ENCODE measurements at places on chromosomes 16 and 17. TPM values are rescaled to one million over a fixed set of nuclear protein-coding genes. Genes with fewer than 3 reads are reported as not detected.

The CCL13 gene
- polyA plus RNA-seq, result not detected

The CIBAR2 gene
- 0.17 TPM for polyA plus RNA-seq

The USP43 gene
- not detected for polyA plus RNA-seq

The CCL2 gene
- polyA plus RNA-seq, result not detected

DNA sequence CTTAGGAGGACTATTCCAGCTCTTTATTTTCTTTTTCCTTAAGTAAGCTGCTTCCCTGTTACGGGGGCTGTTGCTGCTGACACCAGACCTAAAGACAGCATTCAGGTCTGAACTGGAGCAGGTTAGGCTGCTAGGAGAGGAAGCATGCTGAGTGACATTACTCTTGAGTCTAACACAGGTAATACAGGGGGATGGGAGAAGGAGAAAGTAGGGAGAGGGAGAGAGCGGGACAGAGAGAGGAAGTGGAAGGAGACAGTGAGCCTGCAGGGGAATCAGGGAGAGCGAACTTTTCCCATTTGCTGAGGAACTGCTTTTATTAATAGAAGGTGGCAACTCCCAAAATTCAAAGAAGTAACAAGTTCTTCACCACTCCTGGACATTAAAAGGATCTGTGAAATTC, 130.9 kb downstream of the PARN start:
- DNase-seq, result no peak
- no peaks in the 10 kb centered on the region for H3K27me3 ChIP-seq
- no peak overlapping the region for H3K4me3 ChIP-seq
- 0 out of 2 replicates have a peak, but pooled peaks cover 4% of the 10 kb centered on the region for H3K36me3 ChIP-seq
- peaks cover 56% of the 10 kb centered on the region for H3K4me1 ChIP-seq
- H3K27ac ChIP-seq, result no peak overlapping the region

GRCh38 chr16:49081554-49081953, 200.1 kb downstream of the CBLN1 start:
- no peak overlapping the region for H3K27ac ChIP-seq
- no peaks in the 10 kb centered on the region for H3K27me3 ChIP-seq

GRCh38 chr17:38352245-38353085, 821 bp downstream of the SOCS7 start:
- H3K4me1 ChIP-seq, result peaks cover 4% of the 10 kb centered on the region
- DNase-seq, result no peak
- H3K4me3 ChIP-seq, result peak overlapping the region; percentile 75
- no peaks in the 10 kb centered on the region for H3K36me3 ChIP-seq
- H3K27ac ChIP-seq, result no peak overlapping the region

DNA sequence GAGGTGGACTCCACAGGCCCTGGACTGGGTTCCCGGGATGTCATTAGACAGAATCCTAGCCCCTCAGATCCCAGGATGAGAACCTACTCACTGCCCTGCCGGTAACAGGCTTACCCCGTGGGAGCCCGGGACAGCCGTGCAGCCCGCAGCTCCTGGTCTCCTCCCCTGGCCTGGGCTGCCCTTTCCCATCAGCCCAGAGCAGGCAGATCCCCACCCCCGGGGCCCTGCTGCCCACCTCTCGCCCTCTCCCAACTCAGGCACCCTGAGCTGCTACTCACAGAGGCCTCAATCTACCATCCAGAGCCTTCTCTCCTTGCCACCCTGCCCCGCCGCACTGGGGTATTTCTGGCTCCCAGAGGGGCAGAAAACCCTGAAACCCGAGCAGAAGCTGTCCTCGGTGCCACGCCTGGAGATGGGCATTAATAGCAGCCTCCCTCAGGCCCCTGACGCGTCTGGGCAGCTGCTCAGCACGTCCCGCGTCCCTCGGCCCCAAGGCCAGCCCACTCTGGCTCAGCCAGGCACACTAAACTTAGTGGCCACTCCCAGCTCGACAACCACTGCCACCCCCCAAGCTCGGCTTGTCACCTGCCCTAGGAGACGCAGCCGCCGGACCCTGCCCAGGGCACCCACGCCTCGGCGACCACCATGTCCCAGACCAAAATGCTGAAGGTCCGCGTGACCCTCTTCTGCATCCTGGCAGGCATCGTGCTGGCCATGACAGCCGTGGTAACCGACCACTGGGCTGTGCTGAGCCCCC, at the start of gene CACNG1:
Gene CACNG1, plus strand, starts transcription at position 539 of the 757 bp plus-strand sequence. Its CDS starts 107 bp downstream, at position 646.
- no peaks in the 10 kb centered on the region for H3K4me1 ChIP-seq
- no peak for DNase-seq
- no peak within 1 kb of the TSS for H3K4me3 ChIP-seq
- H3K27ac ChIP-seq, result no peak within 1 kb of the TSS

DNA sequence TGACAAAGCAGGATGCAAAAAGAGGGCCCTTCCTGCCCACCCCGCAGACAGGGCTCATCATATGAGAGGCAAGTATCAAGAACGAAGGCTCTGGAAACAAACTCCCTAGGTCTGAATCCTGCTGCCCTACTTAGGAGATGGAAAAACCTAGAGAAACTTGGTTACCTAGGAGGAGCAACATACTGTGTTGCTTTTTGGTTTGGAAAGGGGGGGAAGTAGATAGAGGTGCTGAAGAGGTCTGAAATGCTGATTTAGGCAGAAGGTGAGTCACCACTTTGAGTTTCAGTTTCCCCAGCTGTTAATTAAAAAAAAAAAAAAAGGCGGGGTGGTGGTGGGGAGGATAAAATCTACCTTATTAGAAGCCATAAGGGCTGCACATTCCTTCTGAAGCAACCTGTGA, 1.5 kb downstream of the N4BP1 start:
- H3K4me3 ChIP-seq, result peak overlapping the region; percentile 90
- no peaks in the 10 kb centered on the region for H3K36me3 ChIP-seq
- peak overlapping the region; percentile 97 for H3K27ac ChIP-seq
- H3K27me3 ChIP-seq, result no peaks in the 10 kb centered on the region

DNA sequence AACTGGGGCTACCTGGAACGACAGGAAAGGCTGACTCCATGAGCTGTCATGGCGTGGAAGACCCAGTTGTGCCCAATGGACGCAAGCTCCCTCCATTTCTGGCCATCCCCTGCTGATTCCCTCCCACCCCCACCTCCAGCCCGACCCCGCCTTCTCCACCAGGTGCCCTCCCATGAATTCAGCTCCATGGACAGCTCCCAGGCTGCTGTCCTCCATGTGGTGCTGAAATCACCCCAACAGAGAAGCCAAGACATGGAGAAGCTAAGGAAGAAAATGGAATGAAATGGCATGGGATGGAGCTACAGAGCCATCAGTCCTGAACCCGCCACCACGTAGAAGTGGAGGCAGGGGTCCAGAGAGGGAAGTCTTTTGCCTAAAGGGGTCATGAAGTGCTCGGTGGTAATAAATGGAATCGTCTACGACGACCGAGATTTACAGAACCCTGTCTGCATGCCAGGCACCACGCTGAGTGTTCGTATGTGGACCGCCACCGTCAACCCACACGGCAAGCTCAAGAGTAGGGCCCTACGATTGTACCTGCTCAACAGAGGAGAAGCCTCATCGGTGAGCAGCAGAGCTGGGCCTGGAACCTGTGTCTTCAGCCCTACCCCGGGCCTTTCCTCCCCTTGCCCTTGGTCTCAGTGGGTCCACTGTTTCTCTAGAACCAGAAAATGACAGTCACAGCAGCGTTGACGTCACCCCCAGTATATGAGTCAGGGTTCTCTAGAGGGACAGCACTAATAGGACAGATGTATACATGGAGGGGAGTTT, 9.3 kb upstream of the ZC3H18 start:
- H3K27me3 ChIP-seq, result no peaks in the 10 kb centered on the region
- H3K27ac ChIP-seq, result no peak overlapping the region
- DNase-seq, result no peak
- no peak overlapping the region for H3K4me3 ChIP-seq
- no peaks in the 10 kb centered on the region for H3K36me3 ChIP-seq

DNA sequence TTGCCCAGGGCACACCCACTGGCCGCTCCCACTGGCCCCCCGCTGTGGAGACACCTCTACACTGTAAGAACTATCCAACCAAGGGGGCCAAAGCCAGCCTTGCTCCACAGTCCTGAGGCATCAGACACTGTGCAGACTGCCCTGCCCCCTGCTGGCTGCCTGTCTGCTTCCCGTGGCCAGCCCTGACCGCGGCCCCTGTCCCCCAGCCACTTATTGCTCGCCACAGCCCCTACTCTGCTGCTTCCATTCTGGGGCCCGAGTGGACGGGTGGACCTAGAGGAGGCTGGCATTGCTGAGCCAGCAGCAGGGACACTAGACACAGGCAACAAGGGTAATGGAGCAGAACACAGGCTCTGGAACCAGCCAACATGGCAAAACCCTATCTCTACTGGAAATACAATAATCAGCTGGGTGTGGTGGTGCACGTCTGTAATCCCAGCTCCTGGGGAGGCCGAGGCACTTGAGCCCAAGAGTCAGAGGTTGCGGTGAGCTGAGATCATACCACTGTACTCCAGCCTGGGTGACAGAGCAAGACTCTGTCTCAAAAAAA, 19.7 kb upstream of the LRRC37A3 start:
- H3K4me1 ChIP-seq, result peaks cover 9% of the 10 kb centered on the region
- H3K27ac ChIP-seq, result no peak overlapping the region
- no peaks in the 10 kb centered on the region for H3K27me3 ChIP-seq
- no peaks in the 10 kb centered on the region for H3K36me3 ChIP-seq

All from GM12878 (cell line).